ENCODE measurements at places on chromosomes 4 and X.

- no peak for DNase-seq
Measured at GRCh38 chr4:14545163-14545562, 457.1 kb upstream of the CPEB2 start.

DNA sequence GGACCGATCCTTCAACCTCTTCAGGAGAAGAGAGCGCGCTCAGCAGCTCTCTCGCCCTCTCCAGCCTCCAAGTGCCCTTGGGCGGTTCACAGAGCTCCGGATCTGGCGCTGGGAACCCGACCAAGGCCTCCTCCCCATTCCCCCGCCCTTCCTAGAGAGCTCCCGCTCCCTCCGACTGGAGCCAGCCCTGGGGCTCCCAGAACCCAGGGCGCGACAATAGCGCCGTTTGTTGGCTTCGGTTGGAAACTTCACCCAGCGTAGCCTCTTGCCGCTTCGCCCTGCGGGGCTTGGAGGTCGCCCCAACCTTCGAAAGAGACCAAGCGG lies 3.1 kb upstream of the SOX3 start:
- DNase-seq, result no peak

- no peak for DNase-seq
Measured at GRCh38 chr4:180449395-180449956, 1793.7 kb upstream of the TENM3 start.

DNA sequence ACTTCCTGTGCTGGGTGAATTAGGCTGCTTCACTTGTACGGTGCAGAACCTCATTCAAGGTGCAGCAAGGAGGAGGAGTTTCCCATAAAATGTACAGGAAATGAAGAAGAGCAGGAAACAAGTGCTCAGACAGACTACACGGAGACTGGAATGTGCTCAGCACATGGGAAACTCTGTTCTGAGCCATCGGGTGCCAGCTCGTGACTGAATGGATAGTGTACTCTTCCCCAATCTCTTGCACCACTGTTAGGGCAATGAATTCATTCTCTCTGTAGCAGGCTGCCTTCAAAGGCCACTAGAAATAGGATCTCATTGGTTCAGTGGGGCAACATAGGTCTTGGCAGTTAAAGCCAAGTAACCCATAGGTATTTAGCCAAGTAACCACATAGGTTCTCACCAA lies 200.0 kb upstream of the LDB2 start:
- DNase-seq, result no peak

GRCh38 chr4:108060164-108060563 lies 70.5 kb downstream of the HADH start:
- no peak for DNase-seq

GRCh38 chr4:3675251-3676115 lies 90.7 kb upstream of the ADRA2C start:
- DNase-seq, result no peak
